ENCODE measurements at places on chromosomes 5 and 9.

GRCh38 chr9:72596451-72597180, 75.2 kb downstream of the TMC1 start:
- no peak for DNase-seq

DNA sequence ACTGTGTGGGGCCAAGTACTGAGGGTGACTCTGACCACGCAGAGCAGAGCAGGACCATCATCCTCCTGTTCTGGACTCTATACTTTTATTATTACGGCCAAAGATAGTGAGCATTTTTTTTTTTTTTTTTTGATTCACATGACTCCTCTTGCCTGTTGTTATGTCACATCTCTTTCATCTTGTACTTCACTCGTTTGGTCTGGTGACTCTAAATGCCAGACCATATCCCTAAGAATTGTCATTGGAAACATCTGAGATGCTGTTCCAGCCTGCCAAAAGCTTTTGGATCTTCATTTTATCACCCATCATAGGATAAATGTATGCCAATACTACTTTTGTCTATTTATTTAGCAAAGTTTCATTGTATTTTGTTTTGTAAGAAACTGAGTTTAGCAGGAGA, 168.2 kb upstream of the RAI14 start:
- DNase-seq, result no peak

DNA sequence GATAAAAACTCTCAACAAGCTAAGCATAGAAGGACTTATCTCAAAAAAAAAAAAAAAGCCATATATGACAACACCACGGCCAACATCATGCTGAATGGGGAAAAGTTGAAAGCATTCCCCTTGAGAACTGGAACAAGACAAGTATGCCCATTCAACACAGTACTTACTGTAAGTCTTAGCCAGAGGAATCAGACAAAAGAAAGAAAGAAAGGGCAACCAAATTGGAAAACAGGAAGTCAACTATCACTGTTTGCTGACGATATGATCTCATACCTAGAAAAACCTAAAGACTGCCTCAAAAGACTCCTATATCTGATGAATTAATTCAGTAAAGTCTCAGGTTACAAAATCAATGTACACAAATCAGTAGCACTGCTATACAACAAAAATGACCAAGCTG, 24.6 kb upstream of the PTGER4 start:
- DNase-seq, result no peak

DNA sequence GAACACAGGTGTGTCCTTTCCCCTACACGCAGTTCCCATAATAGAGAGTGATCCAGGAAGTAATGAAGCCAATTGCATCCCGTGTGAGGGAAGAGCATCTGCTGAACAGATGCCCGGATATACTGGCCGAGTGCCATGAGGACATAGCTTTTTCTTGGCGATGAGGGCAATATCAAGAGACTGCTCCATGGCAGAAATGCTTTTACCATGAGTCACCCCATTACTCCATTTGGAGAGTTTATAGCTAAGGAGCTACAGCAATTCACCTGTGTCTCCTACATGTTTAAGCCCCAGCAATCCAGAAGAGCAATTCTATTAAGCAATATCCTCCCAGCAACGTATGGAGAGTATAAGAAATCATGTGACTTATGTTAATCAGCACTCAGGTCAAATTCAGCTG, 222.0 kb upstream of the KLF4 start:
- DNase-seq, result peak; percentile 11

DNA sequence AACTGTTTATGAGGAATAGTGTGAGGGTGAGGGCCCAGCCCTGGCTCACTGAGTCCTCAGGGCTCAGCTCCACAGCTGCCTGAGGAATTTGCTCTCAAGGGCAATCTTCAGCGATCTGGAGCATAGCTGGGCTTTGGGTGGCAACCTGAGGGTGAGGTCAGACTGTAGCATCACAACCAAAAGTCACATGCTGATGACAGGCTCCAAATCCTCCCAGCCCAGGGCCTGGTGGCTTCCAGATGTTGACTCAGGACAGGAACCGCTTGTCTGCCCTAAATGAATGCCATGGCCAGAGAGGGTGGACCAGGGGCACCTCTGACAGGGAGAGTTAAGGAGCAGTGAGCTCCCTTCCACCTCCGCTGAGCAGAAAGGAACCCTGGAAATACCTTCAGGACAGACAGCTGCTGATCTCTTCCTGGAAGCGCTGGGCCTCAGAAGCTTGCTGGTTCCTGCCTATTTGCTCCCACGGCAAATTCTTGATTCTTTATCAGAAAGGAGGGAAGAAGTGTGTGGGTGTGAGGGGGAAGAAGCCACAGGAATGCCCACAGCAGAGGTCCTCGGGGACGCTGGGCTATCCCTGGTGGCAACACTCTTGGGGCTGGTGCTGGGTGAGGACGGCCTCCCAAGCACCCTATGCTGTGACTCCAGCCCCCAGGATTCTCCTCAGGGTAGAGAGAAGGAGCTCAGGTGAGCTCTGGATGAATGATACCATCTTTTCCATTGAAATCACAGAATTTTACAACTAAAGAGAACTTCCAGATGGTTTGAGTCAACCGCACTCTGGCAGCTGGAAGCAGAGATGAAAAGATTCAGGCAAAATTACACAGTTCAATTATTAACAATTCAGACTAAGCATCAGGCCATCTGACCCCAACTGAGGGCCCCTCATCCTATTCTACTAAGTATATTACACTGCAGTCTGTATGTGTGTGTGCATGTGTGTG, 13.8 kb upstream of the CTSL start:
- DNase-seq, result no peak

DNA sequence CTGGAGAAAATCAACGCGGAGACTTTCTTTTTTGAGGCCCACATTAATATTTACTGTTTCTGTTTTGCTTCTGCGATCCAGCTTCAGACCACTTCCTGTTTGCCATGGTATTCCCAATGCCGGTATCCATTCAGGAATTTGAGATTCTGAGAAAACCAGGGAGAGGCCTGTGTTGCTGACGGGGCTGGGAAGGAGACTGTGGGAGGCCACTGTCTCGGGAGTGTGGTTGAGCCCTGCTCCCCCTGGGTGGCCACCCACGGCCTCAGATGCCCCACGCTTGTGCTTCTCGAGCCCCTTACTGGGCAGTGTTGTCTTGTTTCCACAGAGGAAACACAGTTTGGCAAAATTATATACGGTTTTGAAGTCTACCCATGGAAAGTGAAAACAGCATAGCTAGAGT, 403.6 kb upstream of the IRX2 start:
- no peak for DNase-seq

GRCh38 chr5:165565911-165566310, 2060.5 kb downstream of the MAT2B start:
- DNase-seq, result no peak

- no peak for DNase-seq
Measured at GRCh38 chr5:68002836-68003235, 212.7 kb upstream of the PIK3R1 start.

DNA sequence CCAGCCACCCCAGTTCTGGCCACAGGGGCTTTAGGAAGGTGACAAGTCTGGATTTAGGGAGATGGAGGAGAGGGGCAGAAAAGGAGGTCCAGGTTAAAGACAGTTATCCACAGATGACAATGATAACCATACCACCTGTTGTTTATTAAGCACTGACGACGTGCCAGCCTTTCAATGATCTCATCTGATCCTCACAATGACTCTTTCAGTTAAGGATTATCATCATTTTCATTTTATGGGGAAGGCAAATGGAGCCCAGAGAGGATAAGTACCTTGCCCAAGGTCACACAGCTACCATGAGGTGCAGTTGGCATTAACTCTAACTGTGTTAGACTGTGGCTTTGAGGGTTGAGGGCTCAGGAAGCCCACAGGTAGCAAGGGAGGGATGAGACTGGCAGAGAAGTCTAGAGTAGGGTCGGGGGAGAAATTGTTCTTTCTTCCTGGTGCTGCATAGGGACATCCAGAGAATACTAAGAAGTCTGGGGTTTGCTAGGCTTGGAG, 21.5 kb upstream of the JADE2 start:
- DNase-seq, result no peak

GRCh38 chr9:114287001-114287762, 35.7 kb upstream of the ORM1 start:
- DNase-seq, result no peak

DNA sequence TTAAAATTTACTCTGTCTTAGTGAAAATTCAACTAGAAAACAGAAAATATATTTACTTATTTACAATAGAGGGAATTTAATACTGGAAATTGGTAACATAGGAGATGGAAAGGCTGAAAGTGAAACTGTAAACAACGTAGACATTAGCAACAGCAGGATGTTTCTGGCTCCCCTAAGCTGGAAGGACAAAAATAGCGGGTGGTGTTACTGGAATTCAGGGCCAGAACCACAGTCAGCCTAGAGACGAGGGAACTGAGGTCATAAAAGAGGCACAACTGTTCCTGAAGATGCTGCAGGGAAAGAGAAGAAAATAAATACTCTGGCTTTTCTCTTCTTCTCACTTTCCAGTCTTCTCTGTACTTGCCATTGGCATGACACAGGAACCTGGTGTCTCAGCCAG, 80.4 kb upstream of the NIPBL start:
- no peak for DNase-seq

- DNase-seq, result no peak
Measured at GRCh38 chr5:32190095-32190494, 16.0 kb upstream of the GOLPH3 start.

GRCh38 chr5:6493681-6494454, 45.2 kb downstream of the UBE2QL1 start:
- no peak for DNase-seq

DNA sequence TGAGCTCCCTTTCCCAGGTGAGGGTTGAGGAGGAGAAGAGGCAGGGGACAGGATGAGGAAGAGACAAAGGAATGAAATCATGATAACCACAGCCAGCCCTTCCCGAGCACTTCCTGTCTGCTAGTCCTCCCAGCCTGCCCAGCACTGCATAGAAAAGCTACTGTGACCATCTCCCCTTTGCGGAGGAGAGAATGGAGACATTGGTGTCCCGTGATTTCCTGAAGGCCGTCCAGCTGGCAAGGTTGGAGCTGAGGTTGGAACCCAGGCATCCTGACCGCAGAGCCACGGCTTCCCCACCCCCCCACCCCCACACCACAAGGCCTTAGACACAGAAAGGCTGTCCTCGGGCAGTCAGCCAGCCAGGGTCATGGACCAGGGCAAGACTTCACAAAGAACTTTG, 131.1 kb upstream of the ICE1 start:
- DNase-seq, result no peak

DNA sequence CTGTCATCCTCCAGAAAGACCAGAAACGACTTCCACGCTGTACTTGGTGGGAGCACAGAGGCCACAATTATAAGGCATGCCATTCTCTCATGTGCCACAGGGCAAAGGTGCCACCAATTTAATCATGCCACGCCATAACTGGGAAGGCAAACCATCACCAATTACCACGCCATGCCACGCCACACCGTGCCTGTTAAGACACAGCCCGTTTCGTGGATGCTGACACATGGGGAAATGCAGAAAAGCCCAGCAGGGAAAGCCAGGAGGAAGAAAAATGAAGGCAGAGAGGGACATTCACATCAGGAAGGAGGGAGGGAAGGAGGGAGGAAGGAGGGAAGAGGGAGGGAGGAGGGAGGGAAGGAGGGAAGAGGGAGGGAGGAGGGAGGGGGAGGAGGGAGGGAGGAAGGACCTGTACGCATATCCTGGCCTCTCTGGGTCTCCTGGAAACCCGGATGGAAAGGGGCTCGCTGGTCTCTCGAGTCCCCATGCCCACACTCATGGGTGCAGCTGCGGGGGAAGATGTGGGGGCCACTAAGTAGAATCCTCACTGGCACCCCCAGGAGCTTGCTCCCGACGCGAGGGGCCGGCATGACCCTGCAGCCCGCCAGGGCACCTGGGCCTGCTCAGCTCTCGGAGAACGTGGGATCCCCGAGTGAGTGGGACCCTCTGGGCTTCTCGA, 61.7 kb upstream of the UBAC1 start:
- DNase-seq, result no peak

- no peak for DNase-seq
Measured at GRCh38 chr5:94396687-94397086, 221.7 kb downstream of the KIAA0825 start.

GRCh38 chr5:83827111-83827557, 106.5 kb upstream of the HAPLN1 start:
- DNase-seq, result no peak

GRCh38 chr9:127537792-127538191, 74.3 kb upstream of the STXBP1 start:
- DNase-seq, result no peak

- no peak for DNase-seq
Measured at GRCh38 chr5:93164690-93165089, 416.3 kb downstream of the NR2F1-AS1 start.

- DNase-seq, result no peak
Measured at GRCh38 chr5:31449962-31450361, 81.9 kb downstream of the DROSHA start.

DNA sequence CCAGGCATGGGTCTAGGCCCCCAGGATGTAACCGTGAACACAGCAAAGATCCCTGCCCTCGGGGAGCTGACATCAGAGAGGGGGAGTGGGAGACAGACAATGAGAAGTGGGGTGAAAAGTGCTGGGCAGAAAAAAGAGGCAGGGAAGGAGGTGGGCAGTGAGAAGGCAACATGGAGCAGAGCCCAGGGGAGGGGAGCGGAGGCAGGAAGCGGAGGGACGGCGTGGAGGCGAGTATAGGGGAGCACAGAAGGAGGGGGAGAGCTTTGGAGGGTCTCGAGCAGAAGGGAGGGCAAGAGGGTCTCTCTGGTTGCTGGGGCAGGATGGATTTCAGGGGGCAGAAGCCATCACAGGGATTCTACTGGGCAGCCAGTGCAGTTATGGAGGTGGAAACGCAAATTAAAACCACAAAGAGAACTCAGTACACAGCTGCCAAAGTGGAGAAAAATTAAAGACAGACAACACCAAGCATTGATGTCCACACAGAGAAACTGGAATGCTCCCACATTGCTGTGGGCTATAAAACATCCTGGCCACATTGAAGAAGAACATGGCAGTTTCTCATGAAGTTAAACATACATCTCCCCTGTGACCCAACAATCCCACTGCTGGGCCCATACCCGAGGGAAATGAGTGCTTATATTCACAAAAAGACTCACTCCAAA, 21.1 kb upstream of the LAMC3 start:
- DNase-seq, result no peak

- no peak for DNase-seq
Measured at GRCh38 chr5:38905516-38905915, 59.7 kb downstream of the OSMR start.

- DNase-seq, result no peak
Measured at GRCh38 chr9:6852243-6852963, 94.6 kb downstream of the KDM4C start.

GRCh38 chr5:156052656-156053055, 274.3 kb upstream of the SGCD start:
- DNase-seq, result no peak

- no peak for DNase-seq
Measured at GRCh38 chr9:34271265-34272006, 57.6 kb downstream of the KIF24 start.

DNA sequence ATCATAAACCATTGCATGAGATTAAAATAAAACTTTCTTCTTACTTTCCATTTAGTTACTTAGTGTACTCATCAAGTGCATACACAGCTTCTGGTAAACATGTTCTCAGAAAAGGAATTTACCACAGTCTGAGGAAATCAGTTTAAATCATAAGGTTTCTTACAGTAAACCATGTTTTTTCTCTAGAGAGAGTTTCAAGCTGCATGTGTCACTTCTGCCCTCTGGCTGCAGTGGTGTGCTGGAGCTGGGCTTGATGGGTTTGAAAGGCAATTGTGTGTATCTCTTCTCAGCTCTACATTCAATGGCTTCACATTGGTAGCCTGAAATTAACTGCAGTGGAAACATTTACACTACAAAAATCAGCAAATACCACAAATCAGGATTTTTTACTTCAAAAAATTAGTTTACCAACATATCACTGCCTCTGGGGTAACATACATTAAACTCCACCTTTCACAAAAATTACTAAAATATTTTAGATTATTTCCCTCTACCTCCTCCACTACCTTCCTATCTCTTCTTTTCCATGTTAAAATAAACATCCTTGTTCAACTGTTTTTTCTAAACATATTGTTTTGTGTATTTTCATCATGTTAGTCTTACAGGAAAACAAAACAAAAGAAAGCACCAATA, 414.3 kb downstream of the ANXA1 start:
- DNase-seq, result no peak

All from NCI-H510A (cell line).